ENCODE measurements at places on chromosomes 1 and 21.

GRCh38 chr1:183058851-183059502 lies 35.8 kb downstream of the LAMC1 start:
- DNase-seq: no peak

- DNase-seq: no peak
Observed at GRCh38 chr1:11571906-11572616, 82.2 kb downstream of the FBXO2 start.

- no peak for DNase-seq
Observed at GRCh38 chr1:87501738-87502137, 173.1 kb downstream of the LMO4 start.

DNA sequence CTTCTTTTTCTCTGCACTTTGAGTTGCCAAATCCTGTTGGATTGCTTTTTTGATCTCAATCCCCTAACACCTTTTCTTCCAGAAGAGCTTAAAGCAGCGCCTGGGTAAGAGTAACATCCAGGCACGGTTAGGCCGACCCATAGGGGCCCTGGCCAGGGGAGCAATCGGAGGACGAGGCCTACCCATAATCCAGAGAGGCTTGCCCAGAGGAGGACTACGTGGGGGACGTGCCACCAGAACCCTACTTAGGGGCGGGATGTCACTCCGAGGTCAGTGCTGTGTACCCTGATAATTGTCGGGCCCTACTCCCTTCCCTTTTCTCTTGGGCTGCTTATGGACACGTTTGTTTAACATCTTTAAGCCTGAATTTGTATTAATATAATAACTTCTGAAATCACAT lies 8.3 kb downstream of the CHTOP start:
- no peak for DNase-seq

DNA sequence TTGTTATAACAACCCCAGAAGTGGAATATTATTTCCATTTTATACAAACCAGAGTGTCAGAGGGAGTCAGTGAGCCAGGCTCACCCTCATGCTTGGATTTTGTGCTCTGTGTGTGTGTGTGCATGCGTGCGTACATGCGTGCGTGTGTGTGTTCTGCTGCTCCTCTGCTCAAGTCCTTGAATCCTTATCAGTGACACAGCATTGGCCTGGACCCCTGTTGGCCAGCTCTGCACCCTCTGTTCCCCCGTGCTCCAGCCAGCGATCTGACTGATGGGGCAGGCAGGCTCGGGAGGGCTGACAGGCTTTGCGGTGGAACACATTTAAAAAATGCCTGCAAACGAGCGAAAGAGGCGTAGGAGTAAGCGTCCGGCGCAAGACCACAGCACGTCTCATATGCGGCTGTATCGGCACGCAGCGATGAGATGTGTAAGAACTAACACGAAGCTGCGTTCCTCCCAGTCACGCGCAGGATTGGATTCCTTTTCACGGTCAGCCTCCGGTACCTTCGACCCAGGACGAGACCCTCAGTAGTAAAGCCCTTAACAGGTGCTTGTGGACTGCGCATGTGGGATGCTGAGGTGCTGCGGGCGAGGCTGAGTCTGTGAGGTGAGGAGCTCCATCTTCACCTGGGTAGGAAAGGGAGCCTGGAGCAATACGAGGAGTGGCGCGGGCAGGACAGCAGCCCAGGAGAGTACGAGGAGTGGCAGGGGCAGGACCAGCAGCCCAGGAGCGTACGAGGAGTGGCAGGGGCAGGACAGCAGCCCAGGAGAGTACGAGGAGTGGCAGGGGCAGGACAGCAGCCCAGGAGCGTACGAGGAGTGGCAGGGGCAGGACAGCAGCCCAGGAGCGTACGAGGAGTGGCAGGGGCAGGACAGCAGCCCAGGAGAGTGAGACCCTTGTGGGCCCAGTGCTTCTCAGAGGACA lies 130.9 kb downstream of the GALNT2 start:
- no peak for DNase-seq

DNA sequence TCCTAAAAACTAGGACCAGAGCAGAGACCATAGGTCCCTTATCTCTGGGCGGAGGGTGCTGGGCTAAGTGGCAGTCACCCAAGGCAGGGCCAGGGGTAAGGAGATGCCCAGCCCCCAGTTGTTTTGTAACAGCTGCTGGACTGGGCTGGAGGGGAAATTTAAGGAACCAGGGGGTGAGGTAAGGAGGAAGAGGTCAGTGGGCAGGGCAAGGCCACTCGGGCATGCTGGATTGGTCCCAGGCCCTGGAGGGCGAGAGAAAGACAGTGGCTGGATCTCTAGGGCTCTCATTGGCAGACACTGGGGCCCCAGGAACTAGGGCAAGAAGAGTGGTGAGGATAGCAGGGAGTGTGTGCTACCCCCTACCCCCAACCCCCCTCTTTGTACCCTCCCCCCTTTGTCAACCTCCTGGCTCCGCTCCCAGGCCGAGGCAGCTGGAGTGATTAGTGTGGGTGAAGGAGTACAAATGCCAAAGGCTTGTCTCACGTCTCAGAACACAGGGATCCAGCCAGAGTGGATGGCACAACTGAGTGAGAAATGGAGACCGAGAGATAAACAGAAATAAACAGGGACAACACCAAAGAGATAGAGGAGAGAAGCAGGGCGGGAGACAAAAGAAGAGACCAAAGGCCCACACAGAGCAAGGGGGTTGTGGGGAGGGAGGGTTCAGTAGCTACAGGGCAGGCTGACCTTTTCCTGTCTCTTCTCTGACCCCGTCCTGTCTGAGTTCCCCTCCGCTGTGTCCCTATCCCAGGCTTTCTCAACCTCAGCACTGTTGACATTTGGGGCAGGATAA lies 20.5 kb upstream of the THRAP3 start:
- DNase-seq: no peak

DNA sequence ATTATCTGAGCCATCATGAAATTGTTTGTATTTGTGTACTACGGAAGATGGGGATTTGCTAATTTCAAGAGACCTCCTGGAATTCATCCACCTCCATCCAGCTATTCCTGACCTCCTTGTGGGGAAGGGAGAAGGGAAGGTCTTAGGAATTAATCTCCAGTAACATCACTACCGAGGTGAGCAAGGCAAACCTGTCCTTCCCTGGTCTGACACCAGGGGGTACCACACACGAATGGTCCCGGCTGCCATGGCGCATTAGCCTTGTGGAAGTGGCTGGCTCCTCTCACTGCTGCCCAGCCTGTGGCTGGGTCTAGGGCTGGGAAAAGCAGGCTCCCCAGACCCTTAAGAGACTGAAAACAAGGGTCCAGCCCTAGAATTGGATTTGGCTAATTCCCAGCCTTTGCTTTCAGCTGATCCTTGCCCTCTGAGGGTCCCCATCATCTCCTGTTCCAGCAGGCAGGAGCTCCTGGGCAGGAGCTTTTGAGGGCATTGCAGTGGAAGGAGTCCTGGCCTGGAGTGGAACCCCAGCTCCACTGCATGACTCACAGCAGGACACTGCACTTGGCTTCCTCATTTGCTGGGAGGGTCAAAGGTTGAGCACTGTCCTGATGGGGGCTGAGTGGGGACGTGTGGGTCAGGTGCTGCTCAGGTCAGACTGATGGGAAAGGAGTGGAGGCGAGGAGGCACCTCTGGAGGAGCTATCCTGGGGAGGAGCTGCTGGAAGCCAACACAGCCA lies 34.8 kb downstream of the RIMS3 start:
- no peak for DNase-seq
